ENCODE measurements at places on chromosomes 2 and 18. TPM values are rescaled to one million over a fixed set of nuclear protein-coding genes. Genes with fewer than 3 reads are reported as not detected.

- H3K4me3 ChIP-seq, result peak overlapping the region; percentile 36
- peaks cover 15% of the 10 kb centered on the region for H3K4me1 ChIP-seq
- H3K27ac ChIP-seq, result no peak overlapping the region
- no peaks in the 10 kb centered on the region for H3K27me3 ChIP-seq
- no peaks in the 10 kb centered on the region for H3K36me3 ChIP-seq
Observed at GRCh38 chr2:169734169-169734847, 676 bp downstream of the KLHL23 start.

ZFP36L2 gene
- 65.4 TPM for total RNA-seq

GRCh38 chr2:30368258-30368657 lies 78.8 kb upstream of the LCLAT1 start:
- no peak overlapping the region for H3K27ac ChIP-seq
- no peaks in the 10 kb centered on the region for H3K27me3 ChIP-seq
- no peaks in the 10 kb centered on the region for H3K36me3 ChIP-seq

DNA sequence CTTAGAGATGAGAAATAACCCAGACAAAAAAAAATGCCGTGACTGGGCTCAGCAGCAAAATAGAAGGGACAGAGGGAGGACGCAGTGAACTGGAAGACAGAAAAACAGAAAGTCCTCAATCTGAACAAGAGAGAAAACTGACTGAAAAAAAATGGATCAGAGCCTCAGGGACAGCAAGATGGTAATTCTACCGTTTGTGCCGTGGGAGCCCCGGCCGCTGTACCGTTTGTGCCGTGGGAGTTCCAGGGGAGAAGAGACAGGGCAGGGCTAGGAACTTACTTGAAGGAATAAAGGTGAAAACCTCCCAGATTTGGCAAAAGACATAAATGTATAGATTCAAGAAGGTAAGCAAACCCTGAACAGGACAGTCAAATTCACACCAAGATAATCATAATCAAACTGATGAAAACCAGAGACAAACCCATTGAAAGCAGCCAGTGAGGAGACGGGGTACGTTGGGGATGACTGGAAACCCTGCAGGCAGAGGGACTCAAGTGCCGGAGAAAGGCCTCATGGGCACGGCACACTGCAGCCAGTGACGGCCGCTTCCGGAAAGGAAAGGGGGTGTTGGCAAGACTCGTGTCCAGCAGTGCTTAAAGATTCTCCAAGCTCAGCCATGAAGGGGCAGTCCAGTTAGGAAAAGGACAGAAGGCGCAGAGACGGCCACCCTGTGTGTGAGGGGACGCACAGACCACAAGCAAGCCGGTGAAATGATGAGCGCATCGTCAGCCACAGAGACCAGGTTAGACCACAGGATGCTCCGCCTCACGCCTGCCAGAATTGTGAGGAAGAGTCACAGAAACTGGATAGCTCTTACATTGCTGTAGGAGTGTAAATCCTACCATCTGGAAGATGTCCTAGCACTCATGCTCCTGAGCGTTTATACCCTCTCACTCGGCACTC lies 40.0 kb upstream of the NFATC1 start:
- H3K27me3 ChIP-seq, result no peaks in the 10 kb centered on the region
- peaks cover 8% of the 10 kb centered on the region for H3K36me3 ChIP-seq
- H3K4me3 ChIP-seq, result no peak overlapping the region
- peak; percentile 54 for DNase-seq
- no peak overlapping the region for H3K27ac ChIP-seq
- H3K4me1 ChIP-seq, result no peaks in the 10 kb centered on the region

GRCh38 chr2:209525834-209526281 lies 102.0 kb downstream of the MAP2 start:
- H3K27me3 ChIP-seq, result no peaks in the 10 kb centered on the region
- no peaks in the 10 kb centered on the region for H3K4me1 ChIP-seq
- H3K4me3 ChIP-seq, result no peak overlapping the region
- H3K27ac ChIP-seq, result peak overlapping the region; percentile 27
- H3K36me3 ChIP-seq, result no peaks in the 10 kb centered on the region

LINC00305 gene
- total RNA-seq, result not detected
